ENCODE measurements at places on chromosomes 7 and 10. TPM values are rescaled to one million over a fixed set of nuclear protein-coding genes. Genes with fewer than 3 reads are reported as not detected.

The PSD gene
- under 0.01 TPM for total RNA-seq

The SPDYE6 gene
- 0.06 TPM for total RNA-seq

The FOXI2 gene
- total RNA-seq = not detected

The CRHR2 gene
- not detected for total RNA-seq

The NKX2-3 gene
- total RNA-seq = under 0.01 TPM

The C7orf57 gene
- total RNA-seq = 0.19 TPM

The NEUROG3 gene
- not detected for total RNA-seq

The ANKRD16 gene
- total RNA-seq = 2.3 TPM

The SLC39A12 gene
- not detected for total RNA-seq

The ASAH2 gene
- 0.31 TPM for total RNA-seq

The CREB5 gene
- 12.5 TPM for total RNA-seq

The LIPN gene
- total RNA-seq = not detected

The AKR1C3 gene
- 35.9 TPM for total RNA-seq

The KIAA1549 gene
- total RNA-seq = 1.1 TPM

The RNLS gene
- 0.65 TPM for total RNA-seq

The ZNF804B gene
- total RNA-seq = not detected

The CALML3 gene
- not detected for total RNA-seq

The TUBB8 gene
- total RNA-seq = not detected

The HPSE2 gene
- not detected for total RNA-seq

The PALD1 gene
- 105 TPM for total RNA-seq

The EN2 gene
- not detected for total RNA-seq

The MYOZ1 gene
- not detected for total RNA-seq

The XRCC2 gene
- total RNA-seq = 3.1 TPM

The ABI1 gene
- total RNA-seq = 43.8 TPM

The CPED1 gene
- total RNA-seq = 2.2 TPM

All from bladder microvascular endothelial cell (primary cell).